ENCODE measurements at places on chromosomes 5 and 9.
A peak's percentile ranks its signal among the peaks of the same experiment; 100 is the strongest.

DNA sequence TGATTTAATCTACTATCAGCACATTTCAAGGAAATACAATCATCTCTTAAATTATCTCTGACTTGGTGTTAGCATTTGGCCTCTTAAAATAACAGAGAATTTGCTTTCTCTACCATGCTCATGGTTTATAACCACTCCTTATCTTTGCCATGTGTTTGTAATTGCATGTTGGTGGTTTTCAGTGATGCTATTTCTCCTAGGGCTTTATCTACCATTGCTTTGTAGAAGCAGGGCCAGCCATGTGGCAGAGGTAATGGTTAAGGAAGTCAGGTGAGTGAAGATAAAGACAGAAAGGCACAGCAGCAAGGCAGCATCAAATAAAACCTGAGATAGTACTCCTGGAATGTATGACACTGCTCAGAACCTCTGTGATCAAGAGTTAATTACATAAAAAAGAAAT lies 206.2 kb downstream of the FER start:
- DNase-seq: no peak

GRCh38 chr9:109010746-109011145 lies 2.6 kb downstream of the CTNNAL1 start:
- peak; percentile 25 for DNase-seq

GRCh38 chr5:149378241-149378820 lies 761 bp downstream of the IL17B start:
- DNase-seq: no peak

DNA sequence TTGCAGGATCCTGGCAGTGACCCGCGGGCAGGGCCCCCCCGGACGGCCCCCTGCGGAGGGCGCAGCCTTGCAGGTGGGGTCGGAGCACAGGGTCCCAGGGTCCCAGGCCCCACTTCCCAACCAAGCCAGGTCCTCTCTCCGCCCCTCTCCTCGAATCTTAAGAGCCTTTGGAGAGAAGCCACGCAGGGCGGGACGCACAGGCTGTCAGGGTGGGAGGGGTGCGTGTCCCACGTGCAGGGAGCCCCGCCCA lies 18.4 kb upstream of the EGFL7 start:
- no peak for DNase-seq

- DNase-seq: no peak
Measured at GRCh38 chr9:75483636-75484035, 395.3 kb downstream of the OSTF1 start.

DNA sequence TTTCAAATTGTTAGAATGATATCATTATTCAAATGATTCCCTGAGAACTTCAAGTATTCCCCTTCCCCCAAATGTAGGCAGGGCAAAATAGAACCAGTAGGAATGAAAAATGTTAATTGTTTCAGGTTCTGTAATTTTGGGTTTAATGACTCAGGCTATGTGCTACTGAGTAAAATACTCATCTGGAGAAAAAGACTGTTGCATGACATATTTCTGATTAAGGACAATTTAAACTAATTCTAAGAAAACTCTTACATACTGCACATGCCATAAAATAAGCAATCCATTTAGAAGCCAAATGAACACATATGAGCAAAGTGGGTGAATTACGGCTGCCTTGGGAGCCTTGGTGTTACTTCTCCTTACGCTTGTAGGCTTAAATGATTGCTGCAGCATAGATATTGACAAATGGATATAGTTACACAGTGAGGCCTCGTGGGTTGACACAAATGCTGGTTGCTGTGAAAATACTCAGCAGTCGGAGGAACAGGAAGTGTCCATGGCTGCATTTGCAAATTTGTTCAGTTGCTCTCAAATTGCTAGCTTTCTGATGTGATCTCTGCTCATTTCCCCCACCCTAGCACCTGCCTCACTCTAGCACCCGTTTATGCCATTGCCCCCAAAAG lies 174.9 kb upstream of the DMAC1 start:
- no peak for DNase-seq

- no peak for DNase-seq
Measured at GRCh38 chr5:178340187-178340586, 107.6 kb upstream of the PHYKPL start.

DNA sequence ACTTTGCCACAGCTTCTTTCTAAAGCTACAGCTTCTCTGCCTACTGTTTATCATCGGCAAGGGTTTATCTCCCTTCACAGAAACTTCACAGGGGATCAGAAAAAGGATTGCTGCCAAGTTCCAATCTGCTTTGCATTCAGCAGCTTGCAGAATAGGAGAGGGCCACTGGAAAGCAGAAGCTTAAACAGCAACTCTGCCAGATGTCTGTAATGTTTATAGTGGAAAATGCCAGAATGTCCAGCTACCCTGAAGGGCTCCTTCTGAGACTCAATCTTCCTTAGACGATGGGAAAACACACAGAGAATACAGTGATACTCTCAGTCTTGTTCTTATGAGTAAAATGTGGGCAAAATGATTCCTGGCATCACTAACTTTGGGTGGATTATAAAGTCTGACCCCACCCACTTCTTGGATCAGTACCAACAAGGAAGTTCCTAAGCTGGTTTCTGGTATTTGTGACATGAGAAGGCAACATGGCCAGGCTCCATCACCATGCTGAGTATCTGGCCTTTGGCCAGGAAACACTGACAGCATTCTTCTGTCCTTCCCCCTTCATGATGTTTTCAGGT lies 19.0 kb downstream of the STOM start:
- no peak for DNase-seq
